Activated CD8-positive, alpha-beta memory T cell treated with anti-CD3 and anti-CD28 coated beads, Interleukin-2, amount 50 U/mL, for 48 hours (primary cell): ENCODE measurements at places on chromosomes 13 and 19.

DNA sequence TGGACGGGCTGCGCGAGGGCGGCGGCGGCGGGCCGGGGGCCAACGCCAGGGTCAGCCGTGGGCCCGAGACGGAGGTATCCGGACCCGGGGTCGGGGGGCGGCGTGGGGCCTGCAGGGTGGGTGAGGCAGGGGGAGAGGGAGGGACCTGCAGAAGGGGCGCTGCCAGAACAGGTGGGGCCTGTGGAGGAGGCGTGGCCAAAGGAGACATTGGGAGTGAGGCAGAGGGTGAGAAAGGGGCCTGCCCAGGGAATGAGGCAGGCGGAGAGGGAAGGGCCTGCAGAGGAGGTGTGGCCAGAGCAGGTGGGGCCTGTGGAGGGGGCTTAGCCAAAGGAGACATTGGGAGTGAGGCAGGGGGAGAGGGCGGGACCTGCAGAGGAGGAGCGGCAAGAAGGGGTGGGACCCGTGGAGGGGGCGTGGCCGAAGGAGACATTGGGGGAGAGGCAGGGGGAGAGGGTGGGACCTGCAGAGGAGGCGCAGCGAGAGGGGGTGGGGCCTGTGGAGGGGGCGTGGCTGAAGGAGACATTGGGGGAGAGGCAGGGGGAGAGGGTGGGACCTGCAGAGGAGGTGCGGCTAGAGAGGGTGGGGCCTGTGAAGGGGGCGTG lies 4.2 kb downstream of the PRR36 start:
- DNase-seq = peak; percentile 74

GRCh38 chr19:11064831-11065303 lies 24.4 kb upstream of the LDLR start:
- no peak for DNase-seq

DNA sequence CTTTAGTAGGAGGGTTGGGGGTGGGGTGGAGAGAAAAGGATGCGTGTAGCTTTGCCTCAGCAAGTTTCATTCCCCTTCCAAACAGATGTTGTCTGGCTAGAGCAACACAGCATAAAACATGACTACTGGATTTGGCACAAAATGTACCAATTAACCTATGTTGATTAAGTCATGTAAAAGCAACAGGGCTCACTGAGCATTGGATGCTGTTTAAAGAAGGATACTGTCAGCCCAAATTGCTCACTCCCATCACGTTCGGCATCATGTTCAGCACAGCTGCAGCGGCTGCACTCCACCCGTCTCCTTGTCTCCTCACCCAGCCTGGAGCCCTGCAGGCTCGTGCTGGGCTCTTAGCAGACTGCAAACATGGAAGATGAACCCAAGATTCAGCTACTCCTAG lies 77.5 kb downstream of the DLEU7 start:
- no peak for DNase-seq

GRCh38 chr19:6417713-6418561 lies 6.7 kb downstream of the KHSRP start:
- no peak for DNase-seq

- no peak for DNase-seq
Observed at GRCh38 chr13:94063848-94064247, 415.6 kb downstream of the DCT start.

- no peak for DNase-seq
Observed at GRCh38 chr13:47853236-47853635, 147.8 kb downstream of the SUCLA2 start.
